Sciatic nerve (tissue), 2 donors: ENCODE measurements at places on chromosomes 7 and 10. TPM values are rescaled to one million over a fixed set of nuclear protein-coding genes. Genes with fewer than 3 reads are reported as not detected.

The CALU gene
- total RNA-seq, result 96.0 TPM

DNA sequence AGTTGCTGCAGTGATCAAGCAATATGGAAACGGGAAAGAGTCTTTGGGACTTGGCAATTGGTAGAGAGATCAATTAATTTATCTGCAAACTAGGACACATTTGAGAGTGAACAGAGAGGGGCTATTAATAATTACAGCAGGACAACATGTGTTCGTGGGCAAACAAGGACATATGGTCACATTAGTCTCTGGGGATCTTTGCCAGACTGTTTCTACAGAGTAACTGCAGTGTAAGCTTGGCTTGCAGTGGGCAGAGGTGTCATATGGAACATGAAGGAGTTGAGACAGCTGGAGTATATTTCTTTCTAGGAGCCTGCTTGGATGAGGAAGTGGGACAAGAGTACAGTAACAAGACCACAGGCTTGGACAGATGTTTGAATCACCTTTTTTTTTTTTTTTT lies 232.1 kb upstream of the LYZL1 start:
- DNase-seq, result no peak

The HTR5A gene
- total RNA-seq, result not detected

DNA sequence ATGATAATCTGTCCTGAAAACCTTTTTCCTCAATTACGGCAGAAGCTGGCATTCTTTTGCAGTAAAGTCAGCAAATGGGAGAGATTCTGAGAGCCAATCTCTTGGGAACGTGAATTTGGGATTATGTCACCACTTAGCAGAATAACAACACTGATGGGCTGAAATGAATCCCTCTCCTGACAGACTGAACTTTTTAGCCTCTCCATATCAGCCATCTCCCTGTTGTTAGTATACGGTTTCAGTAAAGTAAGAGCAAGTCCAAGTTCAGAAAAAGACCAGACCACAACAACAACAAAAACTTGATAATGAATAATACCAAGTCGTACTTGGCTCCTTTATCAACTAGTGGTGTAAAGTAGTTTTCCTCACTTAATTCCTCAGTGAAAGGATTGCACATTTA lies 1048.8 kb downstream of the GATA3 start:
- DNase-seq, result no peak

DNA sequence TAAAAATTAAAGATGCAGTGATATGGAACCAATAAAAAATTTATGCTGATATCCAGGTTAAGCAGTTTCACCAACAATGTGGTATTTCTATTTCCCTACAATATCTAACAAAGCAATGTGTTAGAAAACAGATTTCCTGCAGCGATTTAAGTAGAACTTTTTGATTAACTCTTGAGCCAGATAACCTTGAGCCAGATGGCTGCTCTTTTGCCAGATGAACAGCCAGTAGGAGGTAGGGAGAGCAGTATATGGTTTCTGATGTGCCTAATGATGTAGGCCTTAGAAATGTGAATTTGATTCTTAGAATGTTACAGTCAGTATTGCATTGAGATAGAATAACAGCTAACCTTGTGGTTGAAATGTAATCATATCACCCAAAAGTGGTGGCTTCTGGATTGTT lies 31.1 kb downstream of the STAMBPL1 start:
- no peak for DNase-seq

GRCh38 chr7:128838981-128839731 lies 8.9 kb downstream of the FLNC start:
- DNase-seq, result no peak

The HOXA3 gene
- total RNA-seq, result 20.9 TPM

GRCh38 chr10:96889415-96890171 lies 57.5 kb downstream of the LCOR start:
- DNase-seq, result no peak

The SPOCK2 gene
- 5.3 TPM for total RNA-seq

DNA sequence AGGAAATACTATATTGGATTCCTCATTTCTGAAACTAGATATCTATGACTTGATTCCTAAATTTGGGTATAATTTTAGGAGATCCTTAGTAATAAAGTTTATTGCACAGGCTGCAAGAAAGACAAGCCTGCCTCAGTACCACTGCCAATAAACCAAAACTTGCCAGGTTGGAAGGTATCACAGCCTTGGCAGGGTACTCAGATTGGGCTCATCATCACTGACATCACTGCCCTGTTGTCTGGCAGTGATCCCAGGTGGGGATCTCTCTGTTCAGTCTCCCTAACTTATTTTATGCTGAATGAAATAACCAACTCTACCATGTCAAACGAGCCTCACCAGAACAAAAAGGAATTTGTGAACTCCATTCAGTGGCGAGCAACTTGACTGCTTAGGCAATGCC lies 18.8 kb downstream of the FIGNL1 start:
- DNase-seq, result no peak

GRCh38 chr7:54810401-54810800 lies 51.4 kb upstream of the SEC61G start:
- no peak for DNase-seq

The ABCC2 gene
- 10.4 TPM for total RNA-seq

DNA sequence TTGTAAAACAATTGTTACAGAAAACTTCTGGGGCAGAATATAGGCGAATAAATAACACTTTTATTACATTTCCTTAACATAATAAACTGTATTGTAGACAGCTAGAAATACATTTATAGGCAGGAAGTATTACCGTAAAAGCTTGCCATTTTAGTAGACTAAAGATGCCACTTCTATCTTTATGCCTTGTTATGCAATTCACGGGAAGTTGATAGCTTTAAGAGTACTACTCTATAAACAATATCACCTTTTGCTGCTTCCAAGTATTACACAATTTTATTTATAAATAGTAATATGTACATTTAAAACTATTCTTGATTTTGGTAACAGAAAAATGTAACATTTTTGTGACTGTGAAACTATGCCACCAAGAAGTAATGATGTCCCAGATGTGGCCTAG lies 37.9 kb downstream of the PALS2 start:
- DNase-seq, result no peak

- DNase-seq, result no peak
Measured at GRCh38 chr7:154914308-154914995, 88.5 kb downstream of the PAXIP1 start.
